ENCODE measurements at places on chromosomes 1 and 21. TPM values are rescaled to one million over a fixed set of nuclear protein-coding genes. Genes with fewer than 3 reads are reported as not detected.

GRCh38 chr1:99115231-99115630 lies 110.6 kb upstream of the PLPPR5 start:
- DNase-seq: no peak

- no peak for DNase-seq
Observed at GRCh38 chr1:204589409-204590038, 73.3 kb downstream of the MDM4 start.

DNA sequence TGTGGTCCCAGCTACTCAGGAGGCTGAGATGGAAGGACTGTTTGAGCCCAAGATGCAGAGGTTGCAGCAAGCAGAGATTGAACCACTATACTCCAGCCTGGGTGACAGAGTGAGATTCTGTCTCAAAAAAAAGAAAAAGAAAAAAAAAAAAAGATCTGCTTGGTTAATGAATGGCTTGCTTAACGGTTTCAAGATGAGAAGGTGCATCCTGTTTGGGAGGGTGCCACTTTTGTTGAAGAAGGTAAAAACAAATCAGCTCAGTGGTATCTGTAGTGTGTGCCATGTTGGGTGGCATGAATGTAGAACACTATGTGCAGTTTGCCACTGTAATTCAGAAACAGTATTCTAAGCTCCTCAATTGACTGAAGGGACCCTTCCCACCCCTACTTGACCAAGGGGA lies 94.9 kb upstream of the ETV3 start:
- no peak for DNase-seq

DNA sequence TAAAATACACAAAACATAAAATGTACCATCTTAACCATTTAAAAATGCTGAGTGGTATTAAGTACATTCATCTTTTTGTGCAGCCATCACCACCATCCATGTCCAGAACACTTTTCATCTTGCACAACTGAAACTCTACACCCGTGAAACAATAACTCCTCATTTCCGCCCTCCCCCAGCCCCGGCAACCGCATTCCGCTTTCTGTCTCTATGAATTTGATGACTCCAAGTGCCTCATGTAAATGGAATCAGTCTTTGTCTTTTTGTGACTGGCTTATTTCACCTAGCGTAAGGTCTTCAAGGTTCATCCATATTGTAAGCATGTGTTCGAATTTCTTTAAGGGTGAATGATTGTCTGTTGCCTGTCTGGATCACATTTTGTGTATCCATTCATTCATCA lies 37.2 kb downstream of the SCCPDH start:
- no peak for DNase-seq

KDF1 gene
- 0.86 TPM for total RNA-seq

DNA sequence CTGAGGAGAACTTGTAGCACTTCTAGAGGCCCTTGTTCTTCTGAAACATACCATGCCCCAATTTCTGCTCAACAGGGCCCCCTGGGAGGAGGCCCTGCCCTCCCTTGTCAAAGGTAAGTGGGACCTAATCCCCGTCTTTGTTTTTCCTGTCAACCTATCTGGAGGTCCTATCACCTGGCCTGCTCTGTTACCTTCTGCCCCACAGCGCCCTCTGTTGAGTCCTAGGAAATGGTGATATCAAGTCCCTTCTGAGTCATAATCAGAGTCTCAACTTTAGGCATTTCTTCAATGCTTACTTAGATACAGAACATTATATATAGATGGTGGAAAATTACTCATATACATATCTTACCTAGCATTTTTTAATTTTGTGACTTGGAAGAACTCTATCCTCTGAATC lies 28.2 kb upstream of the FCRL4 start:
- DNase-seq: no peak
